ENCODE measurements at places on chromosomes 12 and 14.

DNA sequence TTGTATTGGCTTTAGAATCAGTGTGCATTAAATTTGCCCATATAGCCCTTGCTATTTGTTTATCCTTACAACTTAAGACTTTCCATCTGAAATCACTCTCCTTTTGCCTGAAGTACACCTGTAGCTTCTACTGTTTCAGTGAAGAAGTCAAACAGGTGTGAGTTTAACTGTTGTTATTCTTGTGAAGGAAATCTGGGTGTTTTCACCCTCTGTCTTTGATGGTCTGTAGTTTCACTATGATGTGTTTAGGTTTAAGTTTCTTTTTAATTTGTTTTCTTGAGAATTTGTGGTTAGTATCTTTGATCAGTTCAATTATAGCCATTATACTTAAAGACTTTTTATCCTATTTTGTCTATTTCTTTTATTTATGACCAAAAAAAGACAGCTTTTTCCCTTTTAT is 68.9 kb upstream of the BBS10 start:
- DNase-seq: no peak

DNA sequence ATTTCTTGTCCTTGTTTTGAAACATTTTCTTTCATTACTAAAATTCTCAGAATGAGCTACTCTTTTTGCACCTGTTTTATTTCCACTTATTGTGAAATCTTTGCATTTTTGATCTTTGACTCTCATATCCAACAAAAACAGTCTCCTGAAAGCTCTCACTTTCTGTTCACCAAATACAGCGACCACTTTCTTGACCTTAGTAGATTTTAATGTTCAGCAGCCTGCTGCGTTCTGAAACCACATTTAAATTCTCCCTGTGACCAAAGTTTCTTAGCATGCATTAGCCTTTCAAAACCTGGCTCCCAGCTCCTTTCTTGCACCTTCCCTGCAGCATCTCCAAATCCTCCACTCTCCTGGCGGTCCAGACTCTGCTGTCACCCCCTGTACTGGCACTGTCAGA is 404.4 kb upstream of the PDE3A start:
- no peak for DNase-seq

GRCh38 chr12:2172491-2173214 is 119.9 kb downstream of the CACNA1C start:
- DNase-seq: peak; percentile 68

- DNase-seq: no peak
Measured at GRCh38 chr14:84436528-84436927, 1093.4 kb upstream of the FLRT2 start.

- DNase-seq: no peak
Measured at GRCh38 chr14:53533384-53533970, 380.4 kb upstream of the DDHD1 start.

GRCh38 chr14:66115740-66116502 is 370.2 kb upstream of the CCDC196 start:
- no peak for DNase-seq

GRCh38 chr14:34363733-34364134 is 98.3 kb downstream of the SPTSSA start:
- no peak for DNase-seq

GRCh38 chr14:24978862-24979724 is 70.9 kb downstream of the STXBP6 start:
- DNase-seq: no peak

DNA sequence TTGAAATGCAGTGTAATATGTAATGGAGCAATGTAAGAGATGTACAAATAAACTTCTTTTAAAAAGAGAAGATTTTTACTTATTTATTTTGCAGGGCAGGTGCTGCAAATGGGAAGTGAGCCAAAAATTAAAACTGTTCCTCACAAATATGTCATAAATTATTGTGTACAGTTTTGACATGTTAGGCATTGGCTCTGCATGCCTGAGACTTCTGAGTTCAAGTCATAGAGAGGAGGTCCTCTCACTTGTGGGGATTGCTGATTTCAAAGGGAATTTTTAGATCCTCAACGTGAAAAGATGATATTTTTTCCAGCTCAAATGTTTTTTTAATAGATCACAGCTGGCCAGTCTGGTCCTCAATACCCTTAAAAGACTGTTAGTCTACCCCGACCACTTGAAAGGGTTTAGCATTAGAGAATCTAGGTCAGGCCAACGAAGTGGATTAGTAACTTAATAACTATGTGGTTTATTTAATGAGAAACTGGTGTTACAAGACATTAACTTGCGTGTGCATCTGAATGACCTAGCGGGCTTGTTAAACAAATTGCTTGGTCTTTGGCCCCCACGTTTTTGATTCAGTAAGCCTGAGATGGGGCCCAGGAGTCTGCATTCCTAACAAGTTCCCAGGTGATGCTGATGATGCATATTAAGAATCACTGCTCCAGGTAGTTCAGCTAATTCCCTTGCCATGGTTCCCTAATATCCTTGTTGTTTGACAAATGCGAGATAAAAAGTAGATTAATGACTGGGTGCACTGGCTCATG is 30.9 kb upstream of the WDR89 start:
- DNase-seq: peak; percentile 47

GRCh38 chr12:1425396-1425729 is 169.0 kb downstream of the FBXL14 start:
- DNase-seq: no peak

- peak; percentile 94 for DNase-seq
Measured at GRCh38 chr12:75329918-75330826, at the start of gene CAPS2. Gene CAPS2 (minus strand): TSS chr12:75330324. CDS start chr12:75326498, 3,826 bp downstream.

GRCh38 chr12:87304406-87304805 is 724.8 kb downstream of the C12orf50 start:
- peak; percentile 22 for DNase-seq

DNA sequence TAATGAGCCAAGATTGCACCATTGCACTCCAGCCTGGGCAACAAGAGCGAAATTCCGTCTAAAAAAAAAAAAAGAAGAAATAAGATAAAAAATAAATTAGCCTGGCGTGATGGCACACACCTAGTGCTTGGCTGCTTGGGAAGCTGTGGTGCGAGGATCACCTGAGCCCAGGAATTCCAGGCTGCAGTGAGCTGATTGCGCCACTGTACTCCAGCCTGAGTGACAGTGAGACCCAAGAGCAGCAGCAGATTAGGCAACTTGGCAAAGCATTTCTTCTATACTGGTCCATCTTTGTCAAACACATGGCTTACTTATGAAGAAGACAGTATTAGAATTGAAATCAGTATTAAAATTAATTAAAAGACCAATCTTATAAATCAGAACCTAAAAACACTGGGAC is 6.3 kb downstream of the GON7 start:
- no peak for DNase-seq

- DNase-seq: peak; percentile 17
Measured at GRCh38 chr14:69850086-69850735, 29.0 kb upstream of the SMOC1 start.

DNA sequence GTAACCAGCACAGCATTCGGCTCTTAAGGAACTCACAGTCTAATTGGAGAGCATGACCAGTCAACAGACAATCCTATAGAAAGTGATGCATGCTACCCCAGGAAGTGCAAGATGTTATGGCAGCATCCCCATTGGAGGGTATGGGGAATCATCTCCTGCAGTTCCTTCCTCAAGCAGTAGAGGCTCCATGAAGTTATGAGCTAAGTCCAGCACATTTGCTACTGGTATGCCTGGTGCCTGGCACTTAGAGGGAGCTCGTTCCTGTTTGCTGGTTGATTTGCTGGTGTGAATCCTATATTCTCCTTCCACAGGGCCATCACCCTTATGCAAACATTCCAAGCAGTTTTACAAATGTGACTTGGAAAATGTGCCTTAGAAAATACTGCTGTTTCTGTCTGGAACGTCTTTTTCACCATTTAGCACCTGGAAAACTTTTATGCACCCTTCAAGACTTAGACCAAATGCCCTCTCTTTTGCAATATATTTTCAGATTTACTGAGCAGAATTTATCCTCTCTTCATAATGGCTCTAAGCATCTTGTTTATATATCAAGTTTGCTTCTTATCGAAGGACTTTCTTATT is 136.1 kb upstream of the WSCD2 start:
- DNase-seq: peak; percentile 70

- no peak for DNase-seq
Measured at GRCh38 chr12:124352839-124353238, 57.9 kb downstream of the RFLNA start.

GRCh38 chr12:100576331-100577036 is 3.0 kb downstream of the GAS2L3 start:
- DNase-seq: no peak

DNA sequence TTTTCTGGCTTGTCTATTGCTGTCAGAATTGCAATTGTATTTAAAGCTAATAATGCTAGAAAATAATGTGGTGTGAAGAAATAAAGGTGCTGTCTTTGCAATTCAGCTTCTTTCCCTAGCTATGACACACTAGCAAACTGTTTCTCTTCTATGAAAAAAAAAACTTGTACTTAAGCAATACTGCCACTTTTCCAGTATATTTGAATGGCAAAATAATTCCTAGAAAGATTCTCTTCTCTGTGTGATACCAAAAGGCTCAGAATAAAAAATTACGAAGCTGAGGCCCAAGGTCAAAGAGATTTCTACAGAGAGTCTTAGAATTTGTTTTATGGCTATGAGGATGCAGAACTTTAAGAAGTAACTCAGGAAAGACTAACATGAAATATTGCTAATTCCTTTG is 235.5 kb downstream of the ADAMTS20 start:
- no peak for DNase-seq

GRCh38 chr14:88439088-88439487 is 53.6 kb downstream of the SPATA7 start:
- no peak for DNase-seq

- peak; percentile 69 for DNase-seq
Measured at GRCh38 chr14:26163761-26164160, 434.1 kb downstream of the NOVA1 start.

DNA sequence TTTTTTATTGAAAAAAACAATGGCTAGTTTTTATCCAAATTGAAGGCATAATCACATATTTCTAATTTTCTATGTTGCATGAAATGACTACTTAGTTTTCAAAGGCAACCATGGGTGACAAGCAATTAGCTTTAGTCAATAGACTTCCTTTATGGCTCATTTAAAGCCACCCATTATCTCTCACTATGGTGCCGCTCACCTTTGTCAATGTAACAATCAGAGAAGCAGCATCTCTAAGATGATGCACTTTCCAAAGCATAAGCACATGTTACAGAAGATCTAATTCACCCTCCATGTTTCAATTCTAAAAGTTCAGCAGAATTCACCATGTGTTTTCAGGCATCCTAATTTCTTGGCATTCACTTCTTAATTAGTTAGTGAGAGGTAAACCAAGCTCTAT is 166.6 kb upstream of the RPL10L start:
- DNase-seq: no peak

GRCh38 chr12:124279315-124279714 is 15.6 kb upstream of the RFLNA start:
- no peak for DNase-seq

GRCh38 chr12:65189028-65189718 is 19.8 kb downstream of the LEMD3 start:
- DNase-seq: no peak

DNA sequence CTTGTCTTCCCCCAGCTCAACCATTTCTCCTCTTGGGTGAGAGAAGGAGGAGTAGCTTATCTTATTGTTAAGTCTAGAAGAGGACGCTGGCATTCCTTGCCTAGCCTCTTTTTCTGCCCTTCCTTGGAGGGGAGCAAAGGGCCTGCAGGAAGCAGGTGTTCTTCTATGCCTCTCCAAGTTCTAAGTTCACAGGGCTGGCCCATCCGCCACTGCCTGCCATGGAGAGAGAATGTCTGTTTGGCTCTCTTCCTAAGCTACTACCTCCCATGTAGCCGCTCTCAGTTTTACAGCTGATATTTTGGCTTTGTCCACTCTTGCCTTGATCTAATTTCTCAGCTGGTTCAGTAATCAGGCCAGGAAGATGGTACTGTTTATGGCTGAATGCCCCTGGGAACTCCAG is 201.2 kb downstream of the NTF3 start:
- no peak for DNase-seq

- DNase-seq: no peak
Measured at GRCh38 chr14:59407246-59408010, 57.8 kb downstream of the GPR135 start.

DNA sequence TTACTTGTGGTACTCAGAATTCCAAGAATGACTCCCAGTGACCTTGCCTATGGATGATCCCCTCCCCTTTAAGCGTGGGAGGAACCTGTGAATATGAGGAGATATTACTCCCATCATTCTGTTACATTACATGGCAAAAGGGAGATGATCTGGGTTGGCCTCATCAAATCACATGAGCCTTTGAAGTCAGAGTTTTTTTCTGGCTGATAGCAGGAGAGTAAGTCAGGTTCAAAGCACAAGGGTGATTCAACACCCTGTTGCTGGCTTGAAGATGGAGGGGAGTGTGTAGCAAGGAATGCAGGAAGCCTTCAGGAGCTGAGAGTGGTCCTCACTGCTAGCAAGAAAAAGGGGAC is 9.1 kb upstream of the MDM2 start:
- DNase-seq: no peak

GRCh38 chr14:91317381-91318308 is 73.1 kb upstream of the GPR68 start:
- no peak for DNase-seq

DNA sequence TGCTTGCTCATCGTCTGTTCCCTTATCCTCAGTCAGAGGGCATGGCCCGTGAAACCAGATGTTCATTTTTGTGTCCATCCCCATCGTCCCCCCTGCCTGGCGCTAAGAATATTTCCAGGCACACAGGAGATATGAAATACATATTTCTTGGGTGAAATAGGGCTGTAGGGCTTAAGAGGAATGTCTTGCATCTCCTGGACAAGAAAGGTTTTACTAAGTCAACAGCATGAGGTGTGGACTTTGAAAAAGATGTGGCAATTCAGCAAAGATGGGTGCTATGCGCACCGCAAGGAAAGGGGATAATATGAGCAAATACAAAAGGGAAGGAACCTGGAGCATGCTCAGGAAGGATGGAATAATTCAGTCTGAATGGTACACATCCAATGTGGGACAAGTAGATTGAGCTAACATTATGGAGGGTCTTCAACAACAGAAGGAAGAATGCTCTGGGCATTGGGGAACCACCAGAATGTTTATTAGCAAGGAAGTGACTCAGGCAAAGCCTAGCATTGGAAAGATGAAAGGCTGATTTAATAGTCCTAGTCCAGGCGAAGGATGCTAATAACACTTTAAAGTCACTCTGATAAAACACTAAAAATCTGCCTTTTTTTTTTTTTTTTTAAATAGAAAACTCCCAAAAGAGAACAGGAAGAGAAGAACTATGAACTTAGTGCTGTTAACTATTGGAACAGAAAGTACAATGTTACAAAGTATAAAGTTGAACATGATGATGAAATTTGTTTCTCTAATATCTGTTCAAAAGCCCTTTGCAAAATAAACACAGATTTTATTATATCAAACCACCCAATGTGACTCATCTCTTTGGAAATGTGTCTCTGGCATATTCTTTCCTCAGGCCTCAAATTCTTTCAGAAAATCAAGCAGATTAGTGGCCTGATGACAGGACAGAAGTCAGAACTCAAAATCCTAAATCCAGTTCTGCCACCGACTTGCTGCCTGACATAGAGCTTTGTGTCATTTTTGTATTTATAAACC is 449.5 kb downstream of the BCAT1 start:
- no peak for DNase-seq

DNA sequence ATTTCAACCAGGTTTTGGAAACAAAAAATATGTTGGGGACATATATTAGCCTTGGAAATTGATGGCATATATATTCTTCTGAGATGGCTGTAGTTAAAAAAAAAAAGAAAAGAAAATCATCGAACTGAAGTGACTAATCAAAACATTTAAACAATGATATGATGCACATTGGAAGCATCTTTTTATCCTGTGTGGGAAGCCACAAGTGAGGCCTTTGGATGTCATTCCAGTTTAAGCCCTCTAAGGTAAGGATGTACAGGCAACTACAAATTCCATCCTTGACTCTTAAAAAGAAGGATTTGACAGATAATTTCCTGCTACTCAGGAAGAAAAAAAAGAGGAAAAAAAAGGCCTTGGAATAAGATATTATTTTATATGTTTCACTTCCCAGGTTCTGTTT is 9.6 kb upstream of the PTPRB start:
- no peak for DNase-seq

All from D341Med (cell line).